ENCODE measurements at places on chromosomes 6 and 20.

DNA sequence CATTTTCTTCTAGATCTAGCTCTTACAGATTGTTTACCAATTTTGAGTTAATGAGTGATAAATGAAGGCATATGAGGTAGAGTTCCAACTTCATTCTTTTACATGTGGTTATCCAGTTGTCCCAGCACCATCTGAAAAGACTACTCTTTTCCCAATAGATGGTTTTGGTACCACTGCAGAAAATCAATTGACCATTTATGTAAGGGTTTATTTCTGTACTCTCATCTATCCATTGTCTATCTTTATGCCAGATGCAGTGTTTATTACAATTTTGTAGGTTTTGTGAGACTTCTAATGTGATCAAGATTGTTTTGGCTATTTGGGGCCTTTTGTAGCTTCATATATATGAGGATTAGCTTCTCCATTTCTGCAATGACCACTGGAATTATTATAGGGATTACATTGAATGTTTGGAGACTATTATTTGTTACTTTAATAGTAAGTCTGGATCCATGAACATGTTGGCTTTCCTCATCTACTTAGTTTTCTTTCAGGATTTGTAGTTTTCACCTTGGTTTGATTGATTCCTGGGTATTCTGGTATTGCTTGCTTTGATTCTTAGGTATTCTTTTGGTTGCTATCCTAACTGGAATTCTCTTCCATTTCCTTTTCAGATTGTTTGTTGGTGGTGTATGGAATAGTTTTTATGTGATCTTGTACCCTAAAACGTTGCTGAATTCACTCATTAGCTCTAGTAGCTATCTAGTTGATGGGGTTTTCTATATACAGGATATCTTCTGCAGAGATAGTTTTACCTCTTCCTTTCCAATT lies 10.4 kb downstream of the SNRPB start:
- no peak for DNase-seq

- no peak for DNase-seq
Observed at GRCh38 chr6:138546733-138547185, 47.5 kb upstream of the NHSL1 start.

DNA sequence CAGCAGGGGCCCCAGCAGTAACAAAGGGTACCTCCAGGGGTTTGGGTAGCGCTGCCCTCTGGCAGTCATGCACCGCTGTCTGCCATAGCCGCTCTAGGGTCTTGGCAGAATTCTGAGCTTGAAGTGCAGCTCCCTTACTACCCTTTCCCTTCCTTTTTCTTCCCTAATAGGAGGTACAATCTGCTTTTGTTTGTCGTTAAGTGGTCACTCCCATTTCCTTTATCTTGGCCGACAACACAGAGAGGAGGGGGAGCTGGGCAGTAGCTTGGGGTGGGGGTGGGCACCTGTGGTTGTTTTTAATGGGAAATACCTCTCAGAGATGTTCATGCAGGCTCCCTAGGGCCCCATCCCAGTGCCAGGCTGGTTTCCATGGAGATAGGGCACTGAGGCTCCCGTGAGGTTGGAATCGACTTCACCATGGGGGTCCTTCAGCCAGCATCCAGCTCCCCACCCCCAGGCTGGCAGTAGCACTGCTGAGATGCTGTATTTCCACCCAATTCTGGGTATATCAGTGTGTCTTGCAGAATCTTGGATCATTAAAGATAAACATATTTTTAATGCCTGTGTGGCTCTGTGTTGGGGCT lies 18.6 kb downstream of the CCDC167 start:
- DNase-seq: no peak

DNA sequence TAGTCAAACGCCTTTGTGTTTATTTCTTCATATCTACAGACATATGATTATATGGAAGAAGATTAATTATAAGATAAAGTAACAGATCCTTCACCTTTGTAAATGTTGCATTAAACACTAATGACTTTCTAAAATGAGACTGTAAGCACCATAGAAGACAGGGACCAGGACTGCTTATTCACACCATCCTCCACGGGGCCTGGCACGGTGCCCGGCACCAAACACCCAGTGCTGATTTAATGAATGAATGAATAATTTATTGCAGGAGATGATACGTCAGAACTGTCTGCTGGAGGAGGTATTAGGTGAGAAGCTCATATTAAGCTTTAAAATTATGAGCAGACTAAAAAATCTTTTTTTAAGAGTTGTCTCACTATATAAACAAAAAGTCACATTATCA lies 88.3 kb downstream of the SLX4IP start:
- DNase-seq: no peak

DNA sequence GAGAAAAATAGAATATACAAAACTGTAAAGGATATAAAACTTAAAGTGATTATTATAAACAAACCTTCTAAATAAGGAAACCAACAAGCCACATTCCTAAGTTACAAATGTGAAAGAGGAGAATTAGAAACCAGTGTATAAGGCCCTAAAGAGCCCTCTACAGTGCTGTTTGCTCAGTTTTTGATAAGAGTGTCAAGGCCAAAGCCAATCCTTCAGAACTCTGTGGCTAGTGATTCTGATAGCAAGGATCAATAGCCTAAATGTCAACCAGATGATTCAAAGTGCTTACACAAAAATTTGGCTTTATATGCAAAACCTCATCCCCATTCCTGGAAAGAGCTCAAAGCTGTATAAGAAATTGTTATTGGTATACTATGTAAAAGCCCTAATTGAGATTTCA lies 104.6 kb upstream of the HTR1E start:
- no peak for DNase-seq

DNA sequence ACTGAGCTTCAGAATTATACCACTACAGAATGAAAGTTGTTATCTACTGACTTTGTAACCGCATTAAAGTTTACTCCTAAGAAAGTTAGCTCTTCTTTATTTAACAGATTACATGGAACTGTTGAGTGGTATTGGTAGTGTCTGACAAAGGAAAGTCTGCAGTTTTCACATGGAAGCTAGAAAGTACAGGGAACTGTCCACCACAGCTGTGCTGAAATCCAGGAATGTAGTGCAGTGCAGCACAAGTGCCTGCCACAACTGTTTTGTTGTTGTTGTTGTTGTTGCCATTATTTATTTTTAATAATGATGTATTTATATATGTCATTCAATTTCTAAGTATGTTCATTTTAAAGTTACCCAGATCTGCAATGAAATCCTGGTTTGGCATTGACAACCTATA lies 464.9 kb downstream of the TBC1D32 start:
- DNase-seq: no peak

DNA sequence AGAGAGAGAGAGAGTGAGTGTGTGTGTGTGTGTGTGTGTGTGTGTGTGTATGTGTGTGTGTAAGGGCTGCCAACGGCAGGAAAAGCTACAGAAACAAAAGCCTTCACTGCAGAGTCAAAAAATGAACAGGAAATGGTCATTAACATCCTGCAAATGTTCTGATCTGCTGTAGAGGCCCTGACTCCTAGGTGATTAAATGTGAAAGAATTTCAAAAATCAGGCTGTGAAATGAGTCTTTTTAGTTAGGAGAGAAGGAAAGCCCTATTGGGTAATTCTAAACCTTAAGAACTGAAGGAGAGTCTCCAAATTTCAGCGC lies 166.5 kb upstream of the MYLIP start:
- DNase-seq: no peak

GRCh38 chr6:25083784-25084507 lies 148.2 kb upstream of the RIPOR2 start:
- no peak for DNase-seq

- peak; percentile 44 for DNase-seq
Observed at GRCh38 chr20:37990571-37991151, 42.6 kb downstream of the TTI1 start.

- no peak for DNase-seq
Observed at GRCh38 chr6:132084811-132085509, 133.8 kb upstream of the CCN2 start.

DNA sequence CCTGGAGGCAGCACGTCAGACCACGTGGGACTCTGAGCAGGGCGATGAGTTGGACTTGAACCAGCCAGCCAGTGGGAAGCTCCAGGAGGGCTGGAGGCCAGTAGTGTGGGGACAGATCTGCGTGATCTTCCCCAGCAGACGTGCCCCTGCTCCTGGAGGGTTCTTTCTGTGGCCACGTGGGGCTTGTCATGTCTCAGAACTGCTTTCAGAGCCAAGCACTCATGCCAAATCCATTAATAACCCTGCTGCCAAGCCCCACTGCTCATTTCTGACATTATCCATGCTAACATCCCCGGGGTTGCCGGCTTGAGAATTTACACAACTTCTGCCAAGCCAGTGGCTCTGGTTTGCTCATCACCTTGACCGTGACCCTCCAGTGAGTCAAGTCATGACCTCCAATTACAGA lies 38.3 kb downstream of the SIRPA start:
- DNase-seq: no peak

DNA sequence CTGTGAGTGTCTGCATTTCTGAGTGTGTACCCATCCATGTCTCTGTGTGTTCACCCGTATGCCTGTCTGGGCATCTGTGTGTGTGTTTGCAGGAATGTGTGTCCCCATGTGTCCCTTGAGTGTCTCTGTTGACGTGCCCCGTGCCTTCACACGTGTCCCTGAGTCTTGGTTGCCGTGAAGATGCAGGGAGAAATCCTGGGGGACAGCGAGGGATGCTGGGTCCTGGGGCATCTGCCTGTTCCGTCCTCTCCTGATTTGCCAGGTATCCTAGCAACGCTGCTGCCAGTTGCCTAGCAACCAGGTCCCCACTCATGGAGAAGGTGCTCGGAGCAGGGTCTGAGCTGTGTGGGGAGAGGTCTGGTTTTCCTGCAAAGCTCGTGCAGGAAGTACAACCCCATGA lies 6.0 kb upstream of the LKAAEAR1 start:
- peak; percentile 47 for DNase-seq

- DNase-seq: no peak
Observed at GRCh38 chr20:8331740-8332412, 199.8 kb downstream of the PLCB1 start.

DNA sequence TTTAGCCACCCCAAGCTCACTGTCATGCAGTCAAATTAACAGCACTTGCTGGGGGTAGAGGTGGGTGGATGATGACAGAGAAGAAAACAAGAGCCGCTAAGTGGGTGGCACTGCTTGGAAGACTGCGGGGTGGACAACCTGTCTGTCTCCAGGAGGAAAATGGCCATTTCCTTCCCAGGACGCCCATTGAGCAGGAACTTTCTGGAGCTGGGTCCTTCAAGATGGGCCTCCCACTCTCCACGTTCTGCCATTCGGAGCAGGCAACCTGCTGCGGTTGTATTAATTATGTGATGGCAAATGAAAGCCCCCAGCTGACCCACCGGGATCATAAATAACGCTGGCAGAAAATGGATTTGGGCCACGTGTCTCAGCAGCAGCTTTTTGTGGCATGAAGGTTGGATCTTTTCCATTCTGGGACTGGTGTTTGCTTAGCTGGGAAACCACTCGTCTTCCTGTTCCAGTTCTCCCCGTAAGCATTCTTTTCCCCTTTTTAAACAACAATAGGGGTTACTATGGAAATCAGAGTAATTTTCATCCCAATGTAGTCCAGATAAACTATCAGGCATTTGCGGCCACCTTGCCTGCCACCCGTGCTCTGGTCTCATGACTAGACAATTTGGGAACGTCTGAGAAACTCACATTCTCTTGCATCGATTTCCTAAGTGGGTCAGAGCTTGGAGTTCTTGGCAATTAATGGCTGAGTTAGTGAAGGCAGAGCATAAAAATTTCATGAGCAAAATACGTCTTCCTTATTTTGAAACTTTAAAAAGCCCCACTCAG lies 215.5 kb downstream of the ANKRD60 start:
- no peak for DNase-seq

DNA sequence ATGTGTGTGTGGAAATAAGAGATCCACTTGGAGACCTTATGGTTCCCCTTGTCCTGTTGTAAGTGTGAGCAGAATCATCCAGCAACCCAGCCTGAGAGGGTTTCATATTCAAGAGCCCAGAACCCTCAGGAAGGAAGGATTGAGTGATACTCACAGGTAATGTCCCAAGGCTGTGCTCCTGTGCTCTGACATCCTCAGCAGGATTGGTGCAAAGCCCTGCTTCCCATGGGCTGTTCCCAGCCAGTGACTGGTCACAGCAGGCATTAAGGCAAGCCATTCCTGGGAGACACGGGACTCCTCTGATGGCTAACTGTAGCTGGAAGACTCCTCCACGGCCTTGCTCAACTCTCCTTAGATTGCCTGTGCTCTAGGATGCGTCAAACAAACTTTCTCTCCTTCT lies 33.8 kb upstream of the HLA-G start:
- no peak for DNase-seq

- no peak for DNase-seq
Observed at GRCh38 chr6:148457137-148457842, 114.7 kb downstream of the SASH1 start.

- DNase-seq: no peak
Observed at GRCh38 chr6:7543789-7544424, 2.4 kb downstream of the DSP start.

DNA sequence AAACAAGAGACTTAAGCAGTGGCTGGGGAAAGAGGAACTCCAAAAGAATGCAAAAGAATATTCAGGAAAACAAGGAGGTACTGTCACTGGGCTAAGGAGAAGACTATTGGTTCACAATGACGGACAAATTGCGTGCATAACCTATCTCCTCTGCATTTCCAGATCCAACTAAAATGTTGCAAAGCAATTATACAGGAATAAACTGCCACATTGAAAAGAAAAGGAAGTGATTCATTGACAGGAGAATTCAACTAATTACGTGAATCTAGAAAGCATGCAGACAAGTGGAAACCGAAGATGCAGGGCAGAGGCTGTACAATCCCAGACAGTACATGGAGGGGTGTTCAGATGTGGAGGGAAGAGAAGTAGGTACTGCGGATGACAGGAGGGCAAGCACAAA lies 152.8 kb upstream of the RIPOR2 start:
- DNase-seq: no peak

GRCh38 chr20:34562641-34563040 lies 4.1 kb downstream of the MAP1LC3A start:
- DNase-seq: no peak

DNA sequence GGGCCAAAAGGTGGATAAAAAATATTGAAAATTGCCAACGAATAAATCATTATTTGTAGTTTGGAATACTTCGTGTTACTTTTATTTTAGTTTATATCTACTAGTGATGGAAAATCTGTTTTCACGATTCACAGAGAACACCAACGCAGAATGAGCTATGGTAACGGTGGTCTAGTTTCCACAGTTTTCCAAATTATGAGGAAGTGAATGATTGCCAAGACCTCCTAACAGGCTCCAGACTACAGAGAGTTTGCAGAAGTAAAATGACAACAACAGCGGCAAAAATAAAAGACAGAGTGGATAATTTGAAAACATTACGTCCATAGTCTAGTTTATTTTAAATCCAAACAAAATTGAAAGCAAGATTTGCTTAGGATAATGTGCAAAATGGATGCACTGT lies 57.0 kb upstream of the AIG1 start:
- DNase-seq: no peak

DNA sequence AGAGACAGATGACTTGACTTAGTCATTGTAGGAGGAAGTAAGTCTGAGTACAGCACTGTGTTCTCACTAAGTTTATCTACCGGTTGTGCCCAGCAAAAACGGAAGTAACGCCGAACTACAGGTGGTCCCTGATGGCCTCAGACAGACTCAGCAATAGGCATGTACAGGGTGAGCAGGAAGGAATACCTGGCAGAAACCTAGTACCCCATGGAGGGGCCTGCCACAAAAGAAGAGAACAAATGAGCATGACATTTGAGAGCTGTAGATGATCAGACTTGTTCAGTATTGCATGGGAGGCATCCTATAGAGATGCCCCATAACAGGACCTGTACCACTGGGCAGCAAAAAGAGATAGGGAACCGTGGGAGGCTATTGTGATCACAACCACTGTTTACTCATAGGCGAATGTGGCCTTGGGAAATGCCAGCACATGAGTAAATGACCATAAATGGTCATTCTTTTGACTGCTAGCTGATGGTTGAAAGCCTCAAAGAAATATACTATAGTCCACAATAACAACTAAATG lies 106.4 kb upstream of the TAB2 start:
- no peak for DNase-seq
